Activated CD4-positive, alpha-beta T cell treated with anti-CD3 and anti-CD28 coated beads, Interleukin-2, amount 50 U/mL, for 48 hours (primary cell): ENCODE measurements at places on chromosomes 3 and 15.

DNA sequence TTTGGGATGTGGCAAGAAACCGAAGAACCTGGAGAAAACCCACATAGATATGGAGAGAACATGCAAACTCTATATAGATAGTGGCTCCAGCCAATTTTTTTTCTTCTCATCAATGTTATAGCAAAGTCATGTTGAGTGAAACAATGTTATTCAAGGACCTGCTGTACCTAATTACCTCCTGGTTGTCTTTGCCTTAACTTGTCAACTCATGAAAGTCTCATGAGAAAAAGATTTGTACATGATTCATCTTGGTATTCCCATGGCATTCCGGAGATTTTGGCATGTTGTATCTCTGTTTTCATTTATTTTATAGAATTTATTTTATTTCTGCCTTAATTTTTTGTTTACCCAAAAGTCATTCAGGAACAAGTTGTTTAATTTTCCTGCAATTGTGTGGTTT lies 303.8 kb upstream of the CDIN1 start:
- no peak for DNase-seq

DNA sequence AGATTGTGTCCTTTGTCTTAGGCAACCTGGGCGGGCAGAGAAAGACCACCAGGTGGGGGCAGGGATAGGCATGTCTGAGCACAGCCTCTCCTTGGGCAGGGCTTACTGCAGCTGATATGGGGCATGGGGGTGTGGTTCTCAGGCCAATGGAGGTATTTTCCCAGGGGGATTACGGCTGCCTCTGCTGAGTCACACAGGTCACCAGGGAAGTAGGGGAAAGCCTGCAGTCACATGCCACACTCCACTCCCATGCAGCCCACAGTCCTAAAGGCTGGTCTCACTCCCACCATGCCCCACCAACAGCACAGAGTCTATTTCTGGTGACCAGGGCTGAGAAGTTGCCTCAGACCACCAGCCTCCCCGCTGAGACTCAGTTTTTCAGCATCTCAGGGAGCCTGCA lies 466.4 kb downstream of the DIPK2A start:
- no peak for DNase-seq

GRCh38 chr15:58597943-58598828 lies 151.3 kb downstream of the ADAM10 start:
- no peak for DNase-seq

GRCh38 chr15:93035953-93036810 lies 52.8 kb downstream of the RGMA start:
- peak; percentile 64 for DNase-seq

- no peak for DNase-seq
Measured at GRCh38 chr3:4077950-4078349, 225.2 kb upstream of the SETMAR start.

- no peak for DNase-seq
Measured at GRCh38 chr3:183577346-183577745, 21.8 kb upstream of the KLHL6 start.

DNA sequence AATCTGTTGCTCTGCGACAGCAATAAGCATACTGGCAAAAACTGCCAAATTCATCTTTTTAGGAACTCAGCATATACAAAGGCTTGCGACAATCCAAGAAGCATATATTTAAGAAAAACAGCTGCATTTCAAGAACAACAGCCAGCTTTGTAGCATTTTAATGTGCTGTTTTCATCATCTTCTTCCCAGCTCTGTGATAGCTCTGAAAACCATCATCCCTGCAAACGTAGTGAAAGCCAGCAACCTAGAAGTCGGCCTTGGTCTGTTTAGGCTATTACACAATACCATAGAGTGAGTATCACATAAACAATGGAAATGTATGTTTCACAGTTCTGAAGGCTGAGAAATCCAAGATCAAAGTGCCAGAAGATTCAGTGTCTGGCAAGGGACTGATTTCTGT lies 187.5 kb downstream of the NAALADL2 start:
- DNase-seq, result no peak

DNA sequence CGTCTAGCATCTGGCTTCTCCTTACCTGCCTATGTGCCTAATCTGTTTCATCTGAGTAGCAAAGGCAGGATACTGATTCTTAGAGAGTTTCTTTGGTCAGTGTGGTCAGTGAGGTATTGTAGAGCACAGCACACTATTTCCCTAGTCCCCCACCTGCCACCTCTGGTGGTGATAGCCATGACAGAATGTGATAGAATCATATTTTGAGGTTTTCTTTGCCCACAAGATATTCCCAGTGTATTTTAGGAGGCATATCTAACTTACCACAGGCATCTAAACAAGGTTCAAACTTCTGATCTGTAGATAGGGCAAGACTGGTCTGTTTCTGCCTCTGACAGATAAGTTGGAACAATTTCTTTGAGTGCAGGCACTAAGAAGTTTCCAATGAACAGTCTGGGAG lies 188.0 kb downstream of the SOX2 start:
- no peak for DNase-seq

- no peak for DNase-seq
Measured at GRCh38 chr3:17055374-17056276, 170.9 kb downstream of the PLCL2 start.

- DNase-seq, result no peak
Measured at GRCh38 chr15:68061171-68061570, 7.1 kb downstream of the PIAS1 start.
